ENCODE measurements at places on chromosomes 4 and X.

DNA sequence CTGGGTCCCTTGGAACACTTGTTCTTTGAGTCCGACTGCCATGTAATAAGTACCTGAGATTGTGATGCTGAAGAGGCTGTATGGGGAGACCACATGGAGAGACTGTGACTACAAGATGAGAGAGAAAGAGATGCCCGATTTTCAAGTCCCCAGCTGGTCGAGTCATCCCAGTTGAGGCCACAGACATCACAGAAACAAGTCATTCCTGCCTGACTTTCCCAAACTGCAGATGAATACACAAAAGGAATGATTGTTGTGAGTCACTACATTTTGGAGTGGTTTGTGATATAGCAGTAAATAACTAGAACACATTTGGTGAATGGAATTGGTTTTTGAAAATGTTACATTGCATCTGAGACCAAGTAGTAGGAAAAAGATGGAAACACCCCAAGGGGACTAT lies 9.0 kb upstream of the YIPF7 start:
- no peak for DNase-seq

GRCh38 chr4:7432531-7433375 lies 2.0 kb downstream of the PSAPL1 start:
- no peak for DNase-seq

DNA sequence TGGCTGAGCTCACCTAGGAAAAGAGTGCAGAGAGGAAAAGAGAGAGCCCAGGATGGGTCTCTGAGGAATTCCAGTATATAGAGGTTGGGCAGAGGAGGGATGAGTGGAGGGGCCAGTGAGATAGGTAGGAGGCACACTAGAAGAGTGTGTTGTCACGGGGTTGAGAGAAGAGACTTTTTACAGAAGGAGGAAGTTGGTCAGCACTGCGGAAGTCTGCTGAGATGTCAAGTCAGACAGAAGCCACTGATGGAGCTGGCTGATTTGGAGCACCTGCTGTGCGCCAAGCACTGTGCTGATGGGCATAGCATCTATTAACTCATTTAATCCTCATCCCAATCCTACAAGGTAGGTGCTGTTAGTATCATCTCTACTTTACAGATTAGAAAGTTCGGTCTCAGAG lies 60.4 kb downstream of the EFNB1 start:
- DNase-seq: no peak

DNA sequence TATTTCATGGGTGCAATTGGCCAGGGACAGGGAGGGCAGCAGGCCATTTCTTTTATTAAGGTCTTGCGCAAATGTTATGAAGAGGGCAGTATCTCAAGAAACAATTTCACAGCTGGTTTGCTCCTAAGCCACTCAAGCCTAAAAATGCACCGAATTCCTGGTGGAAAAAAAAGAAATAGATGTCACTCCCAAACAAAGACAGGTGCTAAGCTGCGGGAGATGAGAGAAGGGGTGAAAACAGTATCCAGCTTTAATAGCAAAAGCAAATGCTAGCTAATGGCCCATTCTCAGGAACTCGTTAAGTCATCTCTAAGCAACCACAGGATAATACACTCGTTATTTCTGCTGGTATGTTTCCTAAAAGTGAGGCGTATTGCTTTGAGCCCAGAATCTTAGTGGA lies 116.4 kb downstream of the ARX start:
- no peak for DNase-seq

GRCh38 chr4:165874072-165874790 lies 1.2 kb downstream of the TLL1 start:
- DNase-seq: no peak

DNA sequence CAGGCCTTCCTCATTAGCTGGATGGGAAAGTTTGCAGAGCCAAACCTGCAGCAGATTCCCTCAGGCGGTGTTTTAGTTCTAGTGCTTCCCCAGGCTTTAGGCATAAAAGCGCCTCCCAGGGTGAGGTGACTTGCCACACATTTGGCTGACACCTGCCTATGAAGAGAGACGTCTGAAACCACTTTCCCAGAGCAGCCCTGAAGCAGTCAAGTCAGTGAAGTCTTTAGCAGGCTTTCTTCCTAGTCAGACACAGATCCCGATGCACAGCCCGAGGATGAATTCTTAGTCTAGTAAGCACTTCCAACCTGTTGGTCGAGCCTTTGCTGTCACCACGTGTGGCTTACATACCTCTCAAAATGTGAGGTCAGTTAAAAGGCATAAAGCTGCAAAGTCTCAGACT lies 484.1 kb downstream of the SMARCA1 start:
- DNase-seq: no peak

DNA sequence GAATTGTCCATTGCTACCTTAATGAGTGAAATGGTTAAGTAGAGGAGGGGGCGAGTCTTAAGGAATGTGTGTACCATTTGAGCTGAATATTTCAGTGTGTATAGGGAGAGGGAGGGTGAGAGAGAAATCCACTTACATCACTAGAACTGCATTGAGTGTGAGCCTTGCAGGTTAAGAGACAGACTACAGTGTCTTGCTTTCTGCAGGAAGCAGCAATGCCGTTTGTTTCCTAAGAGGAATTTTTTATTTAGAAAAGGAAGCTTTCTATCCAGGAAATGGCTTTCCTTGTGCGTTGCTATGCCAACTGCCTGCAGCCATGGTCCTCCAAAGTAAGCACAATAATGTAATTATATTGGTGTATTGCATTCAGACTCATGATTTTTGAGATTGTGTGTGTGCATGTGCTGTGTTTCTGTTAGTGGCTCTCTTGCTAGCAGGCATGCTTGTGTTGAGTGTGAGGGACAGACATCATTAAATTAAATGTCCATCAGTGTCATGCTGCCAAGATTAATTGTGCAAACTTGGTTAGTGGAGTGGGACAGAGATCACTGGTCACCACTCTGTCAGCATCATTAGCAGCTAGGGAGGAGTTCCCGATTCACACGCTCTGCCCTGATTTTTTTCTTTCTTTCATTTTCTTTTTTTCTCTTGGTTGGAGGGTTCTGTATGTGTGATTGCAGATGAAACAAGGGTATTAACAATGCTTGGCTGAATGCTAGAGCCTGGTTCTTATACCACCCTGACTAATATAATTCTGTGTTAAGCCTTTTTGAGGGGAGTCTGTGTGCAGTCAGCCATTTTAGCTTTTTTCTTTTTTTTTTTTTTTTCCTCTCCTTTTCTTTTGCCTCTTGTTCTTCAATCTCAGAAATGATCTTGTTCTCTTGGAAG lies 164.3 kb downstream of the RAPGEF2 start:
- DNase-seq: no peak

GRCh38 chrX:140292188-140292587 lies 212.7 kb downstream of the SOX3 start:
- DNase-seq: no peak

GRCh38 chrX:13125188-13125587 lies 80.8 kb upstream of the FAM9C start:
- no peak for DNase-seq

DNA sequence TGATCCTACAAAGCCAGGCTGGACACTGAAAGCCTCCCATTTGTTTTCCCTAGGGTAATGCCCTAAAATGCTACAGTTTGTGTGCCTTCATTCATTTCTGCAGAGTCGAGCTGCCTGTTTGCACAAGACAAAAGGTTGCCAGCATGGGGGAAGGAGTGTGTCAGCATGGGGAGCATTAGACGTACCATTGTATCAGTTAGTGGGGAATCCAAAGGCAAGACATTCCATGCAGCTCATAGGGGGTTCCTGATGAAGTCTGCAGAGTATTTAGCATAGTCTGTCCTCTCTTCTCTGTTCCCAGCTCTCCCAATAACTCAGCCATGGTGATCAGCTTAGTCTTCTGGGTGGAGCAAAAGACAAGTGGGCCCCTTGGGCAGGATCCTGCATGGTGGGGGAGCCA lies 276.9 kb upstream of the PCDH7 start:
- no peak for DNase-seq

- DNase-seq: peak; percentile 67
Measured at GRCh38 chrX:65601530-65602220, 65.8 kb upstream of the MSN start.

- no peak for DNase-seq
Measured at GRCh38 chr4:182177166-182177565, 66.0 kb upstream of the TENM3 start.

GRCh38 chrX:104419211-104419610 lies 146.8 kb upstream of the IL1RAPL2 start:
- no peak for DNase-seq

GRCh38 chrX:97844161-97844560 lies 960.5 kb downstream of the RPA4 start:
- DNase-seq: no peak

GRCh38 chrX:52558140-52558539 lies 41.3 kb upstream of the XAGE1B start:
- no peak for DNase-seq

- DNase-seq: no peak
Measured at GRCh38 chr4:80521438-80521837, 185.9 kb downstream of the CFAP299 start.

DNA sequence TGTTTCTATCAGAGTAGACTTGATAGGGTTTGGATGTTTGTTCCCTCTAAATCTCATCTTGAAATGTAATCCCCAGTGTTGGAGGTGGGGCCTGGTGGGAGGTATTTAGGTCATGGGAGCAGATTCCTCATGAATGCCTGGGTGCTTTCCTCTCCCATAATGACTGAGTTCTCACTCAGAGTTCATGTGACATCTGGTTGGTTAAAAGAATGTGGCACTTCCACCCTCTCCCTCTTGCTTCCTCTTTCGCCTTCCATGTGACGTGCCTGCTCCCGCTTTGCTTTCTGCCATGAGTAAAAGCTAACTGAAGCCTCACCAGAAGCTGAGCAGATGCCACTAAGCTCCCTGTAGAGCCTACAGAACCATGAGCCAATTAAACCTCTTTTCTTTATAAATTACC lies 47.3 kb upstream of the SRPX start:
- no peak for DNase-seq

GRCh38 chr4:120198411-120198810 lies 131.8 kb upstream of the MAD2L1 start:
- no peak for DNase-seq

GRCh38 chr4:92035666-92036065 lies 268.1 kb upstream of the GRID2 start:
- no peak for DNase-seq

- DNase-seq: no peak
Measured at GRCh38 chr4:38687571-38688011, 23.6 kb downstream of the KLF3 start.

DNA sequence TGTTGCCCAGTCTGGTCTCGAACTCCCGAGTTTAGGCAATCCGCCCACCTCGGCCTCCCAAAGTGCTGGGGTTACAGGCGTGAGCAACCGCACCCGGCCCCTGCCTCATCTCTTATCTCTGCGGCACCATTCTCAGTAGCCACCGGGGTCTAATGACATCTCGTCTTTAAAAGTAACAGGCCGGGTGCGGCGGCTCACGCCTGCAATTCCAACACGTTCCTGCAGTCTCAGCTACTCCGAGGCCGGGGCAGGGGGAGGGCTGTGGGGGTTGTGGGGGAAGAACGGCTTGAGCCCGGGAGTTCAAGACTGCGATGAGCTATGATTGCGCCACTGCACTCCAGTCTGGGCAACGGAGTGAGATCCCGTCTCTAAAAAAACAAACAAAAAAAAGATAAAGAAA lies 28.8 kb downstream of the ING2 start:
- DNase-seq: no peak

DNA sequence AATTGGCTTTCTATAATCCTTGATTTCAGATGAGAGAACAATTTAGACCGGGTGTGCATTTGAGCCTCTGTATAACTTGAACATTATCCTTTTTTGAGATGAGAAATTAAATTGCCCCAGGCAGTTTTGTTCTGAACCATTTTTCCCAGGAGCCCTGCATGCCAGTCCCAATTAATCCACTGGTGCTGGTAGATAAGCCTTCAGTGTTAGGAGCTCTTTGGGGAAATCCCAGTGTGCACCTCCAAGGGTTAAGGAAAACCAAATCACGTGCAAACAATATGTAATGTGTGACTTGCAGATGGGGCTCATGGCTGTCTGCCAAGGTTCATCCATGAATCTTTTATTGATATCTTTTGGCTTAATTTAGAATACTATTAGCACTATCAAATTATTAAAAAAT lies 43.2 kb downstream of the KIT start:
- no peak for DNase-seq

DNA sequence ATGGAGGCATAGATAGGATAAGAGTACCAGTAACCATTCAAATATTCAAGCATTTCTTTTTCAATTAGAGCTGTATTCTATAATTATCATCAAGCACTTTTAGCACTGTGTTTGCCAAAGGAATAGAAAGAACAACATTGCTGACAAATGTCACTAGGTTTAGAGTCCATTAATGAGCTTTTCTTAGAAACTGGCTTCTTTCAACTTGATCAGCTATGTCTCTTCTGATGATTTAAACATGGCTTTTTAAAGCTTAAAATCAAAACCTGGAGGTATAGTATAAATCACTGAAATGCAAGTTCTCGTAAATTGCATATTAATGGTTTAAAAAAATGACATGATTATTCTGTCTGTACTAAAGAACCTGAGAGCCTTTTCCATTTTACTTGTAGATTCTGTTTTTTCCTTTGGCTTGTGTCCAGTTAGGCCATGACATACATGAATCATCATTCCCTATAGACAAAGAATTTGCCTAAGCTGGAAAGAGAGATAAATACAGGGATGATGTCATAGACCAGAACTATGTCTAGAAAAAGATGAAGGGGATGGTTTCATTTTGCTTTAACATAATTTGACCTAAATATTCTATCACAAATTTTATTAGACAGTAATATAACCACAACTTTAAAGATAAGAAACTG lies 340.1 kb upstream of the CTSO start:
- DNase-seq: no peak

- no peak for DNase-seq
Measured at GRCh38 chr4:66465111-66465510, 794.8 kb upstream of the EPHA5 start.

DNA sequence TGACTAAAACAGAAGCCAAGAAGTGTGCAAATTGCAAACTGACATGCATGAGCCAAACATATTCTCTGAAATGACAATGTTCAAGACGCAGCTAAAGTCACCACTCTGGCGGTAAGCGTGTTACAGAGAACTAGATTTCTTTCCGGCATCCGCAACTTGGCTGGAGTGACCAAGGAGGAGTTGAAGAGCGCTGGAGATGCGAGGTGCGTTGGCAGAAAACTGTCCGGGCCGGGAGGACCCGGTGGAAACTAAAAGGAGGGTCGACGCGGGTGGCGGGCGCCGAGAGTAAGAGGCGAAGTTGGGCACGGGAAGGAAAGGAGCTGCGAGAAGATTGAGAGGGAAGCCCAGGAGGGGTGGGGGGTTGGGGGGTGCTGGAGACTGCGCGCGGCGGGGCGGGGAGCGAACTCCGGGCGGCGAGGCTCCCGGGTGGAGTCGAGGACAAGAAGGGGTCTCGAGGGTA lies 807 bp downstream of the SEL1L3 start:
- DNase-seq: no peak

- no peak for DNase-seq
Measured at GRCh38 chrX:14359316-14359715, 170.0 kb upstream of the GLRA2 start.

GRCh38 chr4:121800638-121800960 lies 524 bp upstream of the EXOSC9 start:
- DNase-seq: no peak

DNA sequence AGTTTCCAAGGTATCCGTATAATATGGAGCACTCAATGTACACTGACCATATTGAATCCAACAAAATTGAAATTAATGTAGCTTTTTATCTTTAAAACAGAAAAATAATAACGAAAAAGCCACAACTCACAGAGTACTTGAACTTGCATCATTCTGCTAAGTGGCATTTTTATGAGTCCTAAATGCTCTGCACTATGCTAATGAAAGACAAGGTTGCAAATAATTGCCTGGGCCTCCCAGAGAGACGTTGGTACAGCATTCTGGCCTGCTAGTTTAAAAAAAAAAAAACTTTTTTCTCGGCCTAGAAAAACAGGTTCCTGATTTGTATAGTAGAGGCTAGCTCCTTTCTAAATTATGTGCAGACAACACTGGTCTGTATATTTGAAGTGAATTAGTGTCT lies 4.3 kb upstream of the FAM9B start:
- DNase-seq: no peak
